ENCODE measurements at places on chromosomes 11 and 22.

DNA sequence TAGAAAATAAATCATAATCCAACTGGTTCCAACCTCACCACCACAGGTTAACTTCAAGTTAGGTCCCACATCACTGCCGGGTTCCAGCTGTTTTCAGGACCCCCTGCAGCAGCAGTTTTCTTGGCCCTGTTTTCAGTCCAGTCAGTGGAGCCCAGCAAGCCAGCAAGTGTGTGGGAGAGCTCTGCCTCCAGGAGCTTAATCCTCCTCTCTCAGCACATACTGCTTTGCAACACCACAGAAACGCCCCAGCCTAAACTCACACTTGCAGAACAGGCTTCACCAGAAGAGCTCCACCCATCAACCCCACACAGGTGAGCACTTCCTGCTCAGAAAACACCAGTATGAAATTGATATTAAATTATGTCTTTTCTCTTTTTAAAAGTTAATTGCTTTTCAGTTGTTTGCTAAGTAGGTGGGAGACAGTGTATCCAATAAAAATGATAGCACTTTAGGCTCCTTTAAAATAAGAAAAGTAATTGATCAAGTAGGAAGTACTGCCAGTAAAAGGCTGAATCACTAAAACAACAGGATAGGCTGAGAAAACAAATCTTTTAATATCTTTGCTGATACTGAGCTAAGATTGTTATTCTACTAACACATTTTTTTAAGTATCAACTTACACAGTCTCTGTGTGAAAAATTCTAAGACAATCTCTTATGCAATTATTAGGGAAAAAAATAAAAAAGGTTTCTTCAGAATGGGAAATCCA, 81.5 kb upstream of the TP53AIP1 start:
- no peak for DNase-seq

GRCh38 chr22:50728523-50728931, 9.5 kb upstream of the ACR start:
- DNase-seq = no peak

DNA sequence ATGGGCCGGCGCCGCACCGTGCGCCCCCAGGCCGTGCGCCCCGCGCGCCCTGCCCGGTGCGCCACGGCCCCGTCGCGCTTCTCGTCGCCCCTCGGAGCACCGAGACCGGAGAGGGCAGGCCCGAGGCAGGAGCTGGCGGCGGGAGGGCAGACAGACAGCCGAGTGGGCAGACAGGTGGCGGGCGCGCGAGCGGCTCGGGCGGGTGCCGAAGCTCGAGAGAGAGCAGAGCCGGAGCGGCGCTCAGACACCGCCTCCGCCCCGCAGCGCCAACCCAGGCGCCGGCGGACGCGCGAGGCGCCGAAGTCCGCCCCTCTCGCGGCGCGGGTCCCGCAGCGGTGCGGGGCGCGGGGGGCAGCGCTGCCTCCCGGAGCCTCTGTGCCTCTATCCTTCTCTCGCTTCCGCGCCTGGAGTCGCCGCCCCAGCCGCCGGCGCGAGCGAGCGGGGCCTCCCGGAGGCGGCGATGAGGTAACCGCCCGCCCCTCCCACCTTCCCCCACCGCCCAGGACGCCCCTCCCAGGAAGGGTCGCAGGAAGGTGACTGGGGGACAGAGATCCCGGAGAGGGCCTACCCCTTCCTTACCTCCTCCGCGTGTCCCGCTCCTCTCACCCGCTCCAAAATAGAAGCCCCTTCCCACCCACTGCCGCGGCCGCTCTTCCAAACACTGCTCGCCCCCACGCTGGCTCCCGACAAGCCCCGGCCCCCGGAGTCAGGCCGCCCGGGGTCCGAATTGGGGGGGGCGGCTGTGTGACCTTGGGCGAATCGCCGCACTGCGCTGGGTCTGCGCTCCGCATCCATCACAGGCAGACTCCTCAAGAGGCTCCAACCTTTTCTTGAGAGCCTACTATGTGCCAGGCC, at the start of gene RASL10A:
TSS of gene RASL10A (minus strand) at position 412 of the 855 bp plus-strand sequence. CDS start 451 bp downstream, outside the sequence.
- no peak for DNase-seq

GRCh38 chr11:5696210-5696609, 6.6 kb downstream of the TRIM22 start:
- DNase-seq = no peak

GRCh38 chr11:42023267-42023666, 563.8 kb upstream of the LRRC4C start:
- DNase-seq = no peak

- no peak for DNase-seq
Measured at GRCh38 chr11:32034149-32034548, 56.7 kb upstream of the RCN1 start.

DNA sequence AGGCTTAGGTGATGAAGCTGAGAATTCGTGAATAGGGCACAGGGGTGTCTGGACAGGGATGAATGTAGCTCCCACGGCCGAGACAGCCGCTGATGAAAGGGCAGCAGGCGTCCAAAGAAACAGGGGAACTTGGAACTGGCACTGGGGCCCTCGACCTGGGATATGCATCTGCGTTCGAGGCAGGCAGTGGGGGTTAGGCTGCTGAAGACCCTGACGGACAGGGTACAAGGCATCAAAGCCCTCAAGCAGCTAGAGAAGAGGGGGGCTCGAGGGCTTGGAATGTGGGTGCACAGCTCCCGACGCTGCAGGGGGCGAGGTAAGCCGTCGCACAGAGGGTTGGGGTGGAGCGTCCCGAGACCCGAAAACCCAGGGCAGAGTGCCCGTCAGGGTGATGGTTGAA, 6.9 kb upstream of the SYT8 start:
- DNase-seq = no peak

DNA sequence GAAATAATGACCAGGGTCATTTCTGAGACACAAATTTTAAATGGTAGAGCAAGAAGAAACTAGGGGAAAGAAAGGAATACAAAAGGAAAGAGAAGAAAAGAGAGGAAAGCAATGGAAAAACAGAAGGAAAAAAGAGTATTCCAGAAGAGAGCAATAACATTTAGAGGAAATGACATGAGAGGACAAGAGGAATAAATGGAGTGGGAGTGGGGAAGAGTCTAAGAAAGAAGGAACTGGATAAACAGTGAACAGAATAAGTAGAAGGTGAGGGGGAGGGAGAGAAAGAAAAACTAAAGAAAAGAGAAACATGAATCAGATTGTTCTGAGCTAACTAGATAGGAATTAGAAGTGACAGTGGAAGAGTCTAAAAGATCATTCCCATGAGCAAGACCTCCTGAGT, 28.4 kb downstream of the PRDM10 start:
- DNase-seq = no peak

DNA sequence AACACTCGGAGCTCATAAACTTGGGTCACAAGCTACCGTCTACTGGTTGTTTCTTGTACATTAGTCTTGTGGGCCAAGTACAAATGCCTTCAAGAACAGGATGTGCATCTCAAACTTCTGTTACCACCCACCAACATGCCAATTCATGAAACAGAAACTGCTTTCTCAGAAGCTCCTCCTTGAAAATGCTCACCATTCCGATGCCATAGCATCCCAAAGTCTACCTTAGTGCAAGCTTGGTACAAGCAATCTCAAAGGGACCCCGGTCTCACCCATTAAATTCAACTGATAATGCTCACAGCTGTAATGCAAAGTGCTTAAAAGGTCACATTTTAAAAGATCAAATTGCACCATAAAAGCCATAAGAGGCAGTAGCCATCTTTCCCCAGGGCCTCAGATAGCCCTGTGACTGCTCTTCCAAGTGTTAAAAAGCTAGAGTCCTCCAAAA, 31.8 kb upstream of the CCDC34 start:
- DNase-seq = no peak

DNA sequence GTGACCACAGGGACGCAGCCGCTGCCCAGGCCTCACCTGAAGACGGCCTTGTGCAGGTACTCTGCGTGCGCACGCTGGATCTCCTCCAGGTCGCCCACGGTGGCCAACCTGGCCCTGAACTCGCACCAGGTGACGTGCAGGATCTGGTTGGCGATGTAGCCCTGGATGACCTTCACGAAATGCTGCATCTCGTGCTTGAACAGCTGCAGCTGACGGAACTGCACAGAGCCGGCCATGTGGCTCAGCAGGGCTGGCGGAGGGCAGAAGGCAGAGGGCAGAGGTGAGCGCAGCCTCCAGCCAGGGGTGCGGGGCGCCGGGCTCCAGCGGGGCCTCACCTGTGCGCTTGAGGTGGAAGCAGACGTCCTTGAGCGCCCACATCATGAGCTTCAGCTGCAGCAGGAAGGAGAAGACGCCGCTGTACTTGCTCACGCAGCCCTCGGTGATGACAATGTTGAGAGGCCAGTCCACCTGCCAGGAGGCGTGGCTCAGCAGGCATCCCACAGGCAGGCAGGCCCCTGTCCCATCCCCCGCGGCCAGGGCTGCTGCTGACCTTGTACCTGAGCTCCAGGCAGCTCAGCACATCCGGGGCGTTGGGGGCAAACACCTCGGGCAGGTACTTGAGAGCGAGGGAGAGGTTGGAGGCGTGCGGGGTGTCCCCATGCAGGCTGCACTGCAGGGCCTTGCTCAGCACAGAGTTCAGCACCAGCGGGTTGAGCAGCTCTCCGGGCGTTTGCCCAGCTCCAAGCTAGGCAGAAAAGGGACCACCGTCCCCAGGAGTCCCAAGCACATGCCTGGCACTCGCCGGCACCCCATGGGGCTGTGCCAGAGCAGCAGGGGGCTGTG, 17.6 kb downstream of the SELENOO start:
- DNase-seq = no peak

GRCh38 chr11:61367406-61367805, 5.2 kb downstream of the TMEM138 start:
- DNase-seq = no peak

- no peak for DNase-seq
Measured at GRCh38 chr22:21069375-21069774, 23.6 kb downstream of the LRRC74B start.

GRCh38 chr11:12239396-12239795, 129.0 kb downstream of the MICAL2 start:
- DNase-seq = no peak

- DNase-seq = peak; percentile 55
Measured at GRCh38 chr22:24432059-24432853, 4.9 kb downstream of the ADORA2A start.

- DNase-seq = no peak
Measured at GRCh38 chr11:114082767-114083181, 23.3 kb downstream of the ZBTB16 start.

DNA sequence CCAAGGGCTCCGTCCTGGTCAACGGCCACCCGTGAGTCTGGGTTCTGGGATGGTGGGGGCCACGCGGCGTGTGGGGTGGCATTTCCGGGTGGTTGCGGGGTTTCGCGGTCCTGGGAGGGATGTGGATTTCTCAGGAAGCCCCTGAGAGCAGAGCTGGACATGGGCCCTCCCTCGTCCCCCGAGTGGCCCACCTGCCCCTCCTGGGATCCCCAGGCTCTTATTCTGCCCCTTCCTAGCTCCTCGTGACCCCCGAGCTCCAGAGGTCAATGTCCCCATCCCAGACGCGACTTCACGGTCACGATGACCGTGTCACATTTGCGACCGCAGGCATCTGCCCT, 4.4 kb downstream of the MUC5AC start:
- no peak for DNase-seq

- DNase-seq = no peak
Measured at GRCh38 chr11:58640386-58641023, 18.0 kb downstream of the CNTF start.

DNA sequence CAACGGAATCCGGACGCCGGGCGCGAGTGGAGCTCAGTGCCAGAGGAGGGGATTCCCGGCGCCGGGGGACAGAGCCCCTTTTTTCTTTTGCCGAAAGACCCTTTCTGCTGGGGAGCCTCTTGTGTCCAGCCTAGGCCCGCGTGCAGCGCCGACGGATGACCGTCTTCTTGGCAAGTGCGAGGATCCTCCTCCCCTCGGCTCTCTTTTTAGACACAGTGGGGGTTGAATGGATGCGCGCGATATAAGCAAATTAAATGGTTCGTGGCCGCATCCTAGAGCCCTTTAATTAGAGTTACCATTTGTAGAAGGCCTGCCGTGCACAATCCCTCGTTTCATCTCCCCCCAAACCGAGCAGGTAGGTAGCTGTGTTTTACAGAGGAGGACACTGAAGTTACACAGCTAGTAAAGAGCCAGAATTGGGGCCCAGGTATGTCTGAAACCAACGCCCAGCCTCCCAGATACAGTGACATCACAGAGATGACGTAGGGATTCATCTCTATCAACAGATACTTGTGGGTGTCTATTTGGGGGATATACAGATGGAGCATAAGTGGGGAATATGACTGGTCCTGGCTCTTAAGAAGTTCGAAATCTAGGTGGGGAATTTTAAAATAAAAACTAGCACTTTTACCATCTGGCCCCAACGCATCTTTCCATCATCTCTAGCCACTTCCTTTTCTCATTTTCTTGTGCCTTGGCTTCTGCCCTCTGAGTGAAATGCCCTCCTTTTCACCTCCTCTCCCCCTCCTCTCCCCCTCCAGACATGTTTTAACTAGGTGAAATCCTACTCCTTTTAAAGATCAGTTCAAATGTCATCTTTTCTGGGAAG, 875 bp downstream of the TCP11L1 start:
- DNase-seq = peak; percentile 21

- no peak for DNase-seq
Measured at GRCh38 chr11:85027346-85027745, 599.8 kb downstream of the DLG2 start.

DNA sequence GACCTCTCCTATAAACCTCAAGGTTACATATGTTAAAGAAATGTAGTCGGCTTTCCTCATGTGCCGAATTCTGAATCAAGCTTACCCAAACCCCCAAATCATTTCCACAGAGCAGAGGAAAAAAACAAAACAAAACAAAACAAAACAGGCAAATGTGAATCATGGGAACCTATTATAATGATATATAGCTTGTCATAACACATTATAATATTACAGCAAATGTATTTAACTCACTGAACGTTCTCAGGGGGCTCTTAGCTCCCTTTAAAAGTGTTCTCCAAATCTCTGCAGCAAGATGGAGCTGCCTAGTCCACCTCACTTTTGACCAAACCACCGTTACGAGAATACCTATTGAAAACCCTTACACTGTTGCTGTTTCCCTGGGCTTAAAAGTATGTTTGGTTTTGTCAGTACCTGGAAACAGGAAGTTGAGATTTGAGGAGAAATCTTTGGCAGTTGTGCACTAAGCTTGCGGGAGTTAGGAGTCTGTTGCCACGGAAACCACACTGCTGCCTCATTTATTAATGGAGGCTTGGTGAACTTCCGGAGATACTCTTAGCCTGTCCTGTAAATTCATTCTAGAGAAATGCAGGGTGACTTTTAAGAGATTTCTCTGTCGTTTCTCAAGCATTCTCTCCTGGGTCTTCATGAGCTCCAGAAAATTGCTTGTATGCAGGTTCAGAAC, 167.0 kb upstream of the RASSF10 start:
- no peak for DNase-seq

- DNase-seq = no peak
Measured at GRCh38 chr22:45468872-45469271, 33.8 kb upstream of the FBLN1 start.

GRCh38 chr11:39712581-39712980, 1746.9 kb downstream of the LRRC4C start:
- DNase-seq = no peak

- DNase-seq = no peak
Measured at GRCh38 chr11:45538363-45538762, 127.1 kb downstream of the CHST1 start.

DNA sequence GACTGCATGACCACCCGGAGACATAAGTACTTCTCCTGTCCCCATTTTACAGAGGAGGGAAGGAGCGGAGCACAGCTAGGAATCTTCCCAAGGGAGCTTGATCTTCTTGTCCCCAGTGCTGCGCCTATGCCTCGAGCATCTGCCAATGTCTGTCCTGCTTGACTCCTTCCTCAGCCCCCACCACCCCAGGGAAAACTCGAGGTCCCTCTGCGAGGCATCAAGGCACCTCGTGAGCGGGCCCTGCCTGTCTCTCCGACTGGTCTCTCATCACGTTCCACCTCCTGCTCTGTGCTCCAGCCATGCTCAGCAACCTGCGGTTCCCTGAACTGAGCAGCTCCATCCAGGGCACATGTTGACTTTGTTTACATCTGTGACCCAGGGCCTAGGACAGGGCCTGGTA, 2.5 kb downstream of the NCF4 start:
- no peak for DNase-seq

- no peak for DNase-seq
Measured at GRCh38 chr22:23233752-23234408, 53.6 kb downstream of the BCR start.
